Kasumi-1 (cell line): ENCODE measurements at places on chromosomes 11 and 22.

GRCh38 chr11:33449798-33450197 is 192.6 kb downstream of the HIPK3 start:
- no peak for DNase-seq

DNA sequence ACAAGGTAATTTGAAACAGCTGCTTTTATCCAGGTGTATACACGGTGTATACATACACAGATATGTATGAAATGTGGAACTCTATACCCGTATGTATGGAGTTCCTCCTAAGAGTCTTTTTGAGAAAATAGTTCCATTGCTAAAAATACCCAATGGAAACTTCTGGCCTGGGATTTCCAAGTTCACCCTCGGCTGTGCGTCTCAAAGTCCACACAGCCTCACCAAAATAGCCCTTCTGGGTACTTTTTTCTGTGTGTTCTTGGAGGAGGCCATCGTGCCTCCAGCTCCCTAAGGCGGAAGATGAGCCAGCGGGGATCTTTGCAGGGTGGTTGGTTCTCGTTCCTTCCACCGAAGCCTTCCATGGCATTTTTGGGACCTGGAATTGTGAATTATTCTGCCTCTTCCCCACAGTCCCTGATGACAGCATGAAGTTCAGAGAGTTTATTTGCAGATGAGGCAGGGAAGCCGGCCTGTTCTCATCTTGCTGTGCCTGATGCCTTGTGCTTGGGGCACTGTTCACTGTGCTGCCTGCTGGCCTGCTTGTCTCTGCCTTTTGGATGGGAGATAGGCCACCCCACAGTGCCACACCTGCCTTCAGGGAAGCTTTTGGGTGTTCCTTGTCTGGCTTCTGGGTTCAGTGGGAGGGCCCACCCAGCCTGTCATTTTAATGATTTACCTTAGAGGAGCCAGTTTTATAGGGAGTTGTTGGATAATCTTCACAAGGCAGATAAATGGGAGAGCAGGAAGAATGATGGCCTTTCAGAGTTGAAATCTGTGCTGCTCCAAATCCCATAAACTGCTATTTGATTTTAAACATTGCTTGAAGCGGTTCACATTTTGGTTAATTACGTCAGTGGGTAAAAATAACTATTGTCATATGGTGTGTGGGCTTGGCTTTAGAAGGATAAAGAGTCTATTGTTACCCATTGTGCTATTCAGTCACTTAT is 112.7 kb upstream of the OR4B1 start:
- no peak for DNase-seq

- no peak for DNase-seq
These were observed 57.8 kb downstream of the SBF1 start for GRCh38 chr22:50416996-50417395.

DNA sequence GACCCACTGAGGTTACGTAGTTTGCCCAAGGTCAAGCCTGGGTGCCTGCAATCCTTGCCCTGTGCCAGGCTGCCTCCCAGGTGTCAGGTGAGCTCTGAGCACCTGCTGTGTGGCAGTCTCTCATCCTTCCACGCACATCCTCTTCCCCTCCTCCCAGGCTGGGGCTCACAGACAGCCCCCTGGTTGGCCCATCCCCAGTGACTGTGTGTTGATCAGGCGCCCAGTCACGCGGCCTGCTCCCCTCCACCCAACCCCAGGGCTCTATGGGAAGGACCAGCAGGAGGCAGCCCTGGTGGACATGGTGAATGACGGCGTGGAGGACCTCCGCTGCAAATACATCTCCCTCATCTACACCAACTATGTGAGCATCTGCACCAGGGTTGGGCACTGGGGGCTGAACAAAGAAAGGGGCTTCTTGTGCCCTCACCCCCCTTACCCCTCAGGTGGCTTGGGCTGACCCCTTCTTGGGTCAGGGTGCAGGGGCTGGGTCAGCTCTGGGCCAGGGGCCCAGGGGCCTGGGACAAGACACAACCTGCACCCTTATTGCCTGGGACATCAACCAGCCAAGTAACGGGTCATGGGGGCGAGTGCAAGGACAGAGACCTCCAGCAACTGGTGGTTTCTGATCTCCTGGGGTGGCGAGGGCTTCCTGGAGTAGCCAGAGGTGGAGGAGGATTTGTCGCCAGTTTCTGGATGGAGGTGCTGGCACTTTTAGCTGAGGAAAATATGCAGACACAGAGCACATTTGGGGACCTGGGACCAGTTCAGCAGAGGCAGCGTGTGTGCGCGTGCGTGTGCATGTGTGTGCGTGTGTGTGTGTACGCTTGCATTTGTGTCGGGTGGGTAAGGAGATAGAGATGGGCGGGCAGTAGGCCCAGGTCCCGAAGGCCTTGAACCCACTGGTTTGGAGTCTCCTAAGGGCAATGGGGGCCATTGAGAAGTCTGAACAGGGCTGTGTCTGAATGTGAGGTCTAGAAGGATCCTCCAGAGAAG is 1.6 kb downstream of the GSTP1 start:
- no peak for DNase-seq

GRCh38 chr22:40637183-40638150 is 948 bp upstream of the MRTFA start:
- DNase-seq: peak; percentile 89

DNA sequence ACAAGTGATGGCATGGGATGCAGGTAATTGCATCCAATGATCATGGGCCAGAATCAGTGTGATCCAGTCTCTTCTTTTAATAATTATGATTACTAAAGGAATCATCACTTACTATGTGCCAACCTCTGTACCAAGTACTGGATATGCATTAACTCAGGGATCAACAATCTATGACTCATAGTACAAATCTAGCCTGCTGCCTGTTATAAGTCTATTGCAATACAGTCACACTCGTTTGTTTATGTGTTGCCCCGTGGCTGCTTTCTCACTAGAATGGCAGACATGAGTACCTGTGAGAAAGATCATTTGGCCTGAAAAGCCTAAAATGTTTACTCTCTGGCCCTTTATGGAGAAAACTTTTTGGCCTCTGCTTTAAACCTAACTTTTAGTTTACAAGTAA is 45.0 kb downstream of the OR6Q1 start:
- no peak for DNase-seq

DNA sequence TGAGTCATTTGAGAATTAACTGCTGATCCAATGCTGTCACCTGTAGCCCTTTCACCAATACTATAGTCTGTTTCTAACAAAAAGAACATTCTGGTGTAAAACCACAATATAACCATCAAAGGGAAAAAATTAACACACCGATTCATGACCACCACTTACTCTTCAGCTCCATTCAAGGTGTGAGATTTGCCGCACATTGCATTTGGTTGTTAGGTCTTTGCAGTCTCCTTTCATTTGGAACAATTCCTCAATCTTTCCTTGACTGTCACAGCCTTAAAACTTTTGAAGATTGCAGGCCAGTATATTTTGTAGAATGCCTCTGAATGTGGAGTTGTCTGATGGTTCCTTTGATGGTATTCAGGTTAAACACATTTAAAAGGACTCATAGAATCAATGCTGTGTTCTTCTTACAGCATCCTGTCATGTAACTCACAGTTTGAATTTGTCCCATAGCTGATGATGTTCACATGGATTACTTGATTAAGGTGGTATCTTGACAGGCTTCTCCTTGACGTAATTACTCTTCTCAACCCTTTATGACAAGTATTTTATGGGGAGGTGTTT is 63.6 kb downstream of the TNRC6B start:
- DNase-seq: no peak

- DNase-seq: peak; percentile 39
These were observed 26.8 kb upstream of the RAG1 start for GRCh38 chr11:36540998-36541397.

- DNase-seq: peak; percentile 24
These were observed 118.0 kb downstream of the SIK3 start for GRCh38 chr11:116980136-116980793.

DNA sequence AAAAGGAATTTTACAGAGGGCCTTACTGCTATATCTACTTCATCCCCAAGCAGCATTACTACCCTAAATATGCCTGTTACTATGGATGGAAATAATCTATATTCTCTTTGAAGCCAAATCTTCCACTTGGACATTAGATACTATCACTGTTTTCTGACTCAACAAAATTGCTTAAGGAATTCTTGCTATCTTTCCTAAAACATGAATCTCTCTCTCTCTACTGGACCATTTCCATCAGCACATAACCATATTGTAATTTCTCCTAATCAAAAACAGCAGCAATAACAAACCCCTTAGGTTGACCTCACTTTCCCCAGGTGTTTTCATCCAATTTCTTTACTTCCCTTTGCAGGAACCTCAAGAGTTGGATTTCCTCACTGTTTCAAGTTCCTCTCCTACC is 67.9 kb upstream of the BLID start:
- DNase-seq: no peak

DNA sequence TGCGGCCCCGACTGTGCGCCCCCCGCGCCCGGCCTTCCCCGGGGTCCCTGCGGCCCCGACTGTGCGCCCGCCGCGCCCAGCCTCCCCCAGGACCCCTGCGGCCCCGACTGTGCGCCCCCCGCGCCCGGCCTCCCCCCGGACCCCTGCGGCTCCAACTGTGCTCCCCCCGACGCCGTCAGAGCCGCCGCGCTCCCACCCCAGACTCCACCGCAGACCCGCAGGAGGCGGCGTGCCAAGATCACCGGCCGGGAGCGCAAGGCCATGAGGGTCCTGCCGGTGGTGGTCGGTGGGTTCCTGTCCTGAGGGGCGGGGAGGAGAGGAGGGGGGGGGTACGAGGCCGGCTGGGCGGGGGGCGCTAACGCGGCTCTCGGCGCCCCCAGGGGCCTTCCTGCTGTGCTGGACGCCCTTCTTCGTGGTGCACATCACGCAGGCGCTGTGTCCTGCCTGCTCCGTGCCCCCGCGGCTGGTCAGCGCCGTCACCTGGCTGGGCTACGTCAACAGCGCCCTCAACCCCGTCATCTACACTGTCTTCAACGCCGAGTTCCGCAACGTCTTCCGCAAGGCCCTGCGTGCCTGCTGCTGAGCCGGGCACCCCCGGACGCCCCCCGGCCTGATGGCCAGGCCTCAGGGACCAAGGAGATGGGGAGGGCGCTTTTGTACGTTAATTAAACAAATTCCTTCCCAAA is 3.1 kb downstream of the DRD4 start:
- DNase-seq: no peak

DNA sequence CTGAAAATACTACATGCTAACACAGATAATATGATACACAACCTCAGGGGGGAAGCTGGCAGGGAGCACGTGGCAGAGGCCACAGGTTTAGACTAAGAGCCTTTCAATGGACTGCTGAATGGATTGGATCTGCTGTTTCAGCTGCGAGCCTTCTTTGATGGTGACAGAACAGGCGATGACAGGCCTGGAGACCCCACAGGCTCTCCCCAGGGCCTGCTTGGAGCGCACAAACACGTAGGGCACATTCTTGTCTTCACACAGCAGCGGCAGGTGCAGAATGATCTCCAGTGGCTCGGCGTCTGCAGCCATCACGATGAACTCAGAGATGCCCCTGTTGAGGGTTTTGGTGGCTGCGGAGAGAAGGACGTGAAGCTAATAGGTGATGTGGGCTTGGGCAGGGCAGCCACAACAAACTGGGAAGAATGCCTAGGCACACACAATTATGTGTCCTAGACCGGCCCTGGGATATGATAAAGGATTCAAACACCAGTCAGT is 13.8 kb downstream of the SNU13 start:
- DNase-seq: no peak

- no peak for DNase-seq
These were observed 686.6 kb downstream of the LUZP2 start for GRCh38 chr11:25183411-25183810.

GRCh38 chr11:46003572-46003971 is 81.1 kb downstream of the LARGE2 start:
- DNase-seq: peak; percentile 78

DNA sequence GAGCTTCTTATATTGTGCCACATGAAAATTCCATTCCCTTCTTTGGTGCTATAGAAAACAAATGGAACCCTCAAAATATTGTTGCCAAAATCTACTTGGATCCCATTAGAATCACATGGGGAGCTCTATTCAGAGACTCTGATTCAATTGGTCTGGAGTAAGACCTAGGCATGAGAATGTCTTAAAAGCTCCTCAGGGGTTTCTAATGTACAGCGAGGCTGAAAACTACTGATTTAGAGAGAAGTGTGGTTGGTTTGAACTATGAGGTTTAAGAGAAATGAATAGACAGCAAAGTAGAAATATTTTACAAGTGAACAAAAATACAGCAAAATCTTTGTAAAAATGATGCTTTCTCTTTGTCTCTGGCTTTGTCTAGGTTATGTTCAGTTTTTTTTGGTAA is 514.7 kb downstream of the CNTN5 start:
- DNase-seq: no peak

DNA sequence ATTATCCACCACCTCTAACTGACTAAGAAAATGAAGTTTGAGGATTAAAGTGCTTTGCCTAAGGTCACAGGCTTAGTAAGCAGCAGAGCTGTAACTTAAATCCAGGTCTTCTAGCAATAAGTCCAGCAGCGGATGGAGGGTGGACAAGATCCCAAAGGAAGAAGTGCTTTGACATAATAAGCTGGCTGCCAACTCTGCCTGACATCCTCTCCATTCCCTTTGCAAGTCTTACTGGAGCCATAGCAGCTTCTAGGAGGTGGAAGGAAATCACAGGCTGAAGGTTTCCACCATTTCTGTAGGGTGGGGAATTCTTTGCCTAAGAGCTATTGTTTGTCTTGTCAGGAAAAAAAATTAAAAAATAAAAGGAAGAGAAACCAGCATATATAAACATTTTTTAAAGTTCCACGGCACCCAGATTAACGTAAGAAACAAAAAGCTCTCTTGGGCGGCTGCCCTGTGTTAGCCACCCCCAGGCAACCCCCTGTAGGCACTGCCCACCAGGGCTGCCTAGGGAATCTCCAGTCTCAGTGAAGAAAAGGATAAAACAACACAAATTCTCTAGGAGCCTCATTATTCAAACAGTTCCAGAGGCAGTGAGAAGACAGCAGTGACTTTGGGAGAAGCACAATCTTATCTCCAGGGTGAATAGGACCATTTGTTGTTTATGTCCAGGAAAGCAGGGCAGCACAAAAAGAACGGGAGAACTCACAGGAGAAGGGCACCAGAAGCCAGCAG is 380.8 kb upstream of the CADM1 start:
- no peak for DNase-seq

DNA sequence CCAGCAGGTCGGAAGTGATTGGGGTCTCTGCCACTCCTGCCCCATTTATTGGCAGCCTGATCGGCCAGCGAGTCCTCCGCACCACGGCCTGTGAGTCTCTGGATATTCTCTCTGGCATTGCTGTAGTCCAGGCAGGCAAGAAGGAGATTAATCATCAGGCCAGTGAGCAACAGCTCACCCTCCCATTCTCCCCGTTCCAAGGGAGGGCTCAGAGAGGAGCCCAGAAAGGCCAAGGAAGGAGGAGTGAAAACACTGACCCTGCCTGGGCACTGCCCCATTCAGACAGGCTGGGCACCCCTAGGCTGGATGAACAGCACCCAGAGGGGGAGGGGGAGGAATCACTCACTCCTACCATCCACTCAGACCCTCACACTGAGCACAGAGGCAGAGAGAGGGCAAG is 3.1 kb downstream of the SAA2 start:
- DNase-seq: no peak

GRCh38 chr11:120606211-120607010 is 94.9 kb downstream of the GRIK4 start:
- no peak for DNase-seq
